ENCODE measurements at places on chromosomes 3 and 15.
A peak's percentile ranks its signal among the peaks of the same experiment; 100 is the strongest.

- no peak for DNase-seq
These were observed 114.0 kb downstream of the RFTN1 start for GRCh38 chr3:16399473-16399872.

- DNase-seq, result no peak
These were observed 176.4 kb upstream of the MDFIC2 start for GRCh38 chr3:70488816-70489215.

- no peak for DNase-seq
These were observed 166.1 kb downstream of the OSBPL10 start for GRCh38 chr3:31815006-31815405.

DNA sequence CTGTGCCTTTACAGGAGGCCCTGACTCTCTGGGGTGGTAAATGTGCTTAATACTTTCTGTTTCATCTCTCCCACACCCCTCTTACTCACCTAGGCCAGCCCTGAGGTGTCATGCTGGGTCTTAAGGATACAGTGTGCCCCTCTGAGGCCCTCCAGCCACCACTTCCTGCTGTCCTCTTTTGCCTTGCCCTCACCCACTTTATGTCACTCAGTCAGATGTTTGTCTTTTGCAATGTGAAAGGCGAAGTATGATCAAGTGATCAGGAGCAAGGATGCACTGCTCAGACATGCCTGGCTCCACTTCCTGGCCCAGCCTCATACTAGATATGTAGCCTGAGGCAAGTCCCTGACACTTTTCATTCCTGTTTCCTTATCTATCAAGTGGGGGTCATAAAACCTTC is 339.0 kb upstream of the NR2E3 start:
- no peak for DNase-seq

- DNase-seq, result no peak
These were observed 39.2 kb downstream of the GPR176 start for GRCh38 chr15:39880718-39881387.

DNA sequence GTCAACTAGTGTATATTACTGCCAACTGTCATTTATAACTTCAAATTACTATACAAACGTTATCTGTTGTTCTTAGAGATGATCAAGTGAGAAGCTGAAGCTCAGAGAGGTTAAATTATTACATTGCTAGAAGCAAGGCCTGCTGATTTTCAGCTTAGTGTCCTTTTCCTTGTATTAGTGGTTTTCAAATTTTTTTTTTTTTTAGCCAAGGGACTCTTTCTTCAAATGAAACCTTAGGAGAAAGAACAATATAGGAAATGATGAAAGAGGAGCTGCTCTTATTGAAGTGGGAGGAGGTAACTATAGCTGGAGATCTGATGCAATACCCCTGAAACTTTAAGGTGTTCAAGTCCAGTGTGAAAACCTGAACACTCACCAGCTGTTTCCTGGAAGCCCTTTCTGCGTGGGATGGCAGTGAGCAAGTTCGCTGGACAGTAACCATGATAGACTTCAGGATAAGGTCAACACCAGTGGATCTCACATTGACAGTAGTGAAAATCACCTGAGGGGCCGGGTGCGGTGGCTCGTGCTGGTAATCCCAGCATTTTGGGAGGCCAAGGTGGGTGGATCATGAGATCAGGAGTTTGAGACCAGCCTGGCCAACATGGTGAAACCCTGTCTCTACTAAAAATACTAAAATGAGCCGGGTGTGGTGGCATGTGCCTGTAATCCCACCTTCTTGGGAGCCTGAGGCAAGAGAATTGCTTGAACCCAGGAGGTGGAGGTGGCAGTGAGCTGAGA is 376.2 kb downstream of the EDEM1 start:
- DNase-seq, result no peak

GRCh38 chr3:10366651-10367101 is 45.8 kb upstream of the SEC13 start:
- no peak for DNase-seq

GRCh38 chr3:192273697-192274010 is 453.7 kb downstream of the FGF12 start:
- DNase-seq, result no peak

- no peak for DNase-seq
These were observed 16.6 kb upstream of the GYG1 start for GRCh38 chr3:148974726-148975125.

- peak; percentile 59 for DNase-seq
These were observed at the start of gene SATB1 for GRCh38 chr3:18424729-18425640. SATB1 (minus strand) TSS chr3:18425339; CDS start chr3:18420967, 4,372 bp downstream.

DNA sequence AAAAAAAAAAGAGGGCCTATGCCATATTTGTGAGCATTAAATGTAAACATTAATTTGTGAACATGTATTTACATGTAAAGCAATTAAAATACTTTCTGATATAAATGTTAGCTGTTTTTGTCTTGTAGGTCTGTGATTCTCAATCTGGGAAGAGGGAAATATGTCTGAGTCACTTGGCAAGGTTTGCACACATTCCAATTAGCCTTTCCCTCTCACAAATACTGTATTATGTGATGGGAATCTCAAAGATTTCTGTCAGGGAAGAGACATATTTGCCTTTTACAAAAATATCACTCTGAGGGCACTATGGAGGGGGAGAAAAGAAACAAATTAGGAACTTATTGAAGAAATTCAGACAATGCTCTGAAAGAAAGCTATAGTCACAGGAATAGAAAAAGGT is 483.6 kb downstream of the GBE1 start:
- DNase-seq, result no peak

DNA sequence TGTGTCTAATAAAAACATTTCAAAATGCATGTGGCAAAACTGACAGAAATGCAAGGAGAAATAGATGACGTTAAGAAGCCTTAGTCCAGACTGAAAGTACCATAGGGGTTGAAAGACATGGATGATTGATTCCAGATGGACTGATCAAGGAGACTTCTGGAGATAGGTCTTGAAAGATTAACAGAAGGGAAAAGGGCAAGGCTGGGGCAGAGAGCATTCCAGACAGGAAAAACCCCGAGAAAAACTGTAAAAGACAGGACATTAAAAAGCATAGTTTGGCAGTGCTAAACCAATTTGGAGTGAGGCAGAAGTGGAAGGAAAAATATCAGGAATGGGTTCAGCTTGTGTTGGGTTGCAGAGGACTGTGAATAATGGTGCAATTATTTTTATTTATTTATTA is 375.2 kb upstream of the SGO1 start:
- DNase-seq, result no peak

DNA sequence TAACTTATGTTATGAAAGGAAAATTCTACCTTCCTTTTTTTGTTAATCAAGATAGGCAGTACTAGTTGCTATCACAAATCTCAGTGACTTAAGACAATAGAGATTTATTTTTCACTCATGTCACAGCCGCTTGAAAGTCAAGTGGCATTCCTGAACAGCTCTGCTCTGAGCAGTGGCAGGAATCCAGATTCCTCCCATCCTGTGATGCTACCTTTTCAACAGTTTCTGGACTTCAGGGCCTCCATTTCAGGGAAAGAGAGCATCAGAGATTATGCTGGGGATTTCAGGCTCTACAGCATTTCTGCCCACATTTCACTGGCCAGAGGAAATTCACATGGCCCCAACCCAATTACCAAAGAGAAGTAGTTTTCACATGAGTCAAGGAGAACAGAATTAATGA is 83.4 kb downstream of the IL1RAP start:
- no peak for DNase-seq

DNA sequence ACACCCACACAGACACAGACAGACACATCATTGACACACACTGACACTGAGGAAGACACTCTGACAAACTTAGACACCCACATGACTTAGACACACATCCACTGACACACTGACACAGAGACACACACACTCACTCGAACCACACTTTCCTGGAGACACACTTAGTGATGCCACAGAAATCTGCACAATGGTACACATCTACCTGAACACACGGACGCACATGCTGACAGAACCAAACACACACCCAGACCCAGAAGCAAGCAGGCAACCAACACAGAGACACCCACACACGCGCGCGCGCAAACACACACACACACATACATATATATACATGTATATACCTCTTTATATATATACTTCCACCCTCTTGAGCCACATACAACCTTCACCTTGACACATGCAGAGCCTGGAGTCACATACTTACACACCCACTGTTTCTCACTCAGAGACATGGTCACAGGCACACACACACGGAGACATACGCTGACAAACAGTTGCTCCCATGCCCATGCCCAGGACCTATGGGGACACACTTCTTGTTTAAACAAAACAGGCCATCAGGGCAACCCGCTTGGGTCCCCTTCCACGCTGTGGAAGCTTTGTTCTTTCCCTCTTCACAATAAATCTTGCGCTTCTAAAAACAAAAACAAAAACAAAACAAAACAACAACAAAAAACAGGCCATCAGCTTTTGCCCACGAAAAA is 913 bp upstream of the SCN5A start:
- DNase-seq, result no peak

GRCh38 chr3:69536306-69537020 is 150.6 kb upstream of the FRMD4B start:
- DNase-seq, result no peak

DNA sequence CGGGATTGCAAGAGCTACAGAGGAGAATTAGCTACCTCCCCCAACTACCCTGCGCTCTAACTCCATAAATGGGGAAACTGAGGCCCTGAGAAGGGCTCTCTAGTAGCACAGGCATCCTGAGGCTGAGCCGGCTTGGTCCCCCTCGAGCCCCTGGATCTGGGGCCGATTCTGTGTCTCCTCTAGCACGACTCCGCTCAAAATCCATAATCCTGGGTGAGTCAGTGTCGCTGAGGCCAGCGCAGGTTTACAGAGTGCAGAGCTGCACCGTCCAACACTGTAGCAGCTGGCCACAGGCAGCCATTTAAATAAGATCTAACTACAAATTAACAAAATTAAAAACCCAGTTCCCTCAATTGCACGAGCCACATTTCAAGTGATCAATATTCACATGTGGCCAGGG is 10.8 kb downstream of the GATA2 start:
- no peak for DNase-seq

GRCh38 chr15:76309601-76310330 is 1.5 kb downstream of the ETFA start:
- no peak for DNase-seq

DNA sequence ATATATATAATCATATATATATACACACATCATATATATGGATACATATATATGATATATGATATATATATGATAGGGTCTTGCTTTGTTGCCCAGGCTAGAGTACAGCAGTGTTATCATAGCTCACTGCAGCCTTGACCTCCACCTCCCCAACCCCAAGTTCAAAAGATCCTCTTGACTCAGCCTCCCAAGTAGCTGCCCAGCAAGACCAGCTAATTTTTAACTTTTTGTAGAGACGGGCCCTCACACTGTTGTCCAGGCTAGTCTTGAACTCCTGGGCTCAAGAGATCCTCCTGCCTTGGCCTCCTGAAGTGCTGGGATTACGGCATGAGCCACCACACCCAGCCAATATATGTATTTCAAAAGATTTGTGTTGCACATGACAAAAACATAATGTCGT is 83.0 kb downstream of the TBL1XR1 start:
- DNase-seq, result no peak

- no peak for DNase-seq
These were observed 33.6 kb downstream of the KIF15 start for GRCh38 chr3:44795197-44795596.

- no peak for DNase-seq
These were observed 16.0 kb upstream of the PCOLCE2 start for GRCh38 chr3:142904639-142905436.

DNA sequence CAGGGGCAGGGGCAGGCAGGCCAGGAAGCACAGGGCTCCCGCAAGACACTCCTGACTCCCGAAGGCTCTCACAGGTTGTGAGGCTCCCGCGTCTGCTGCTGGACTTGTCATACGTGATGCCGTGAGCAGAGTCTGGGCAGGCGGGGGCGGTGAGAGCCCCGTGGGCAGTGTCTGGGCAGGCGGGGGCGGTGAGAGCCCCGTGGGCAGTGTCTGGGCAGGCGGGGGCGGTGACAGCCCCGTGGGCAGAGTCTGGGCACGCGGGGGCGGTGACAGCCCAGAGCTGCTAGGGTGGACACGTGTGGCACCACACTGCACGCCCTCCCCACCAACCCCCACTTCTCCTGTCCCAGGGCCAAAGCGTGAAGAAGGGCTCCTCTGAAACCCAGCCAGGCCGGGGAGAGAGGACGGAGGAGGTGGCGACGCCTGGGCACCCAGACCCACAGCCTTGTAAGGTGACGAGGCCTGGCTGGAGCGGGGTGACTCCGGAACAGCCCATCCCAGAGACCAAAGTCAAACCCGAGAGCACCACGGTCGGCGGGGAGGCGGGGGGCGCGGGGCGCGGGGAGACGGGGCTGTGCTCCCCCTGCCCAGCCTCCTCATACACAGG is 35.0 kb downstream of the TNK2 start:
- no peak for DNase-seq

- DNase-seq, result no peak
These were observed 45.9 kb downstream of the ATP2C1 start for GRCh38 chr3:130939753-130940152.

DNA sequence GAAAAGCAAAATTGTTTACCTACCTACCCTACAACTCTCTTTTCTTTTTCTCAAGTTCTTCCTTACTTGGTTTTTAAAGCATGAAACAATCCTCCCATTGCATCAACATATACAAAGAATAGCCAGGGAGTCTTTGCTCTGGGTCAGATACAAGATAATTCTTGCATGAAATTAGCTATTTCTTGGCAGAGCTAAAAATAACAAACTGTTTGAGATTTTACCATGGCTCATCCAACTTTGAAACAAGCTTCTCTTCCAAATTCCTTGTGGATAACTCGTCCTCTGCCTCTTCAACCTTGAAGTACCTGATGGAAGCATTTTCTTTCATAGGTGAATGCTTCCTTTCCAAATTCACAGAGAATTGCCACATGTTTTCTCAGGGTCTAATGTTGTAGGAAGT is 9.2 kb upstream of the CBLB start:
- DNase-seq, result no peak

DNA sequence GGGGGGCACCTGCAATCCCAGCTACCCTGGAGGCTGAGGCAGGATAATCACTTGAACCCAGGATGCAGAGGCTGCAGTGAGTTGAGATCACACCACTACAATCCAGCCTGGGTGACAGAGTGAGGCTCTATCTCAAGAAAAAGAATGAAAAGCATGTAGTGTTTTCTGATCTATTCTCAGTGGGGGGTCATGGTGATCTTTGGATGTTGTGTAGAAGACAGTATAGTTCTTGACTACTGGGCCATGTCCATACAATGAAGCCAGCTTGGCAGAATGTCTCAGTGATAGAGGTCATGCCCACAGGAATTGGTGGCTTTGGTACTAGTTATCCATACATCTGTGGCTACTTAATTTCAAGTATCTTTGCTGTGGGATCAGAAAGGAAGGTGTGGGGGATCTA is 26.8 kb upstream of the NANOGP8 start:
- no peak for DNase-seq

DNA sequence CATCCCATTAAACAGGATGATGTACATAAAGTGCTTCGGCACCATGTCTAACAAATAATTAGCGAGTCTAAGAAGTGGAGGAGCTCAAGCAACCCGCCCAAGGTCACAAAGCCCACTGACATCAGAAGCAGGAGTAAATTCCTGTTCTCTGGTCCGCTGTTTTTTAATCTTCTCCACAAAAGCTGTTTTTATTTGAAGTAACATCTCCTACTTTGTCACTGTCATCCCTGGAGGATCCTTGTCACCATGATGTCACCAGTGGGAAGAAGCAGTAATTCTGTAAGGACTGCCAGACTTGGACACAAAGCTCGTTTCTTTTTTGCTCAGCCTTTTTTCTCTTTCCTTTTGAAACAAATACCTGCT is 216.2 kb downstream of the STT3B start:
- DNase-seq, result no peak
